ENCODE measurements at places on chromosomes 1 and 21.

DNA sequence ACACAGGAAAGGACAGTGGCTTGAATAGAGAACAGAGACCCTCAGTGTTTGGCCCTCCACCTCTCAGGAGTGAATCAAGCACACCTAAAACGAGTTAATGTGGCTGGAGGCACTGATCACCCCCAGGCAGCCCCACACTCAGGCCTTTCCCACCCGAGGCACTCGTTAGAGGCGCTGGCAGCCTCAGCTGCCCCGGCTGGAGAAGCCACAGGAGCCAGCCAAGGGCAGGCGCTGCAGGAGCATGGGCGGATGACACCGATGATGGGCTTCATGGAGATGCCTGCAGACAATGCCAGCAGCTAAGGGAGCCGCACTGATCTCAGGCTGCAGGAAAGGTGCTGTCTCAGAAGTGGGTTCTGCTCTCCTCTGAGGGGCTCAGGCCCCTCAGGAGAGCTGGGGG is 24.1 kb upstream of the ABCG1 start:
- no peak for DNase-seq

GRCh38 chr1:228830185-228830953 is 95.1 kb downstream of the RHOU start:
- DNase-seq: no peak

GRCh38 chr1:179881642-179882252 is 338 bp upstream of the TOR1AIP1 start:
- no peak for DNase-seq

- DNase-seq: no peak
These were observed 244.8 kb upstream of the RGS18 start for GRCh38 chr1:191913260-191913977.

- no peak for DNase-seq
These were observed 21.6 kb upstream of the CCDC27 start for GRCh38 chr1:3730543-3731247.

- no peak for DNase-seq
These were observed 257.0 kb downstream of the SIPA1L2 start for GRCh38 chr1:232372841-232373440.

DNA sequence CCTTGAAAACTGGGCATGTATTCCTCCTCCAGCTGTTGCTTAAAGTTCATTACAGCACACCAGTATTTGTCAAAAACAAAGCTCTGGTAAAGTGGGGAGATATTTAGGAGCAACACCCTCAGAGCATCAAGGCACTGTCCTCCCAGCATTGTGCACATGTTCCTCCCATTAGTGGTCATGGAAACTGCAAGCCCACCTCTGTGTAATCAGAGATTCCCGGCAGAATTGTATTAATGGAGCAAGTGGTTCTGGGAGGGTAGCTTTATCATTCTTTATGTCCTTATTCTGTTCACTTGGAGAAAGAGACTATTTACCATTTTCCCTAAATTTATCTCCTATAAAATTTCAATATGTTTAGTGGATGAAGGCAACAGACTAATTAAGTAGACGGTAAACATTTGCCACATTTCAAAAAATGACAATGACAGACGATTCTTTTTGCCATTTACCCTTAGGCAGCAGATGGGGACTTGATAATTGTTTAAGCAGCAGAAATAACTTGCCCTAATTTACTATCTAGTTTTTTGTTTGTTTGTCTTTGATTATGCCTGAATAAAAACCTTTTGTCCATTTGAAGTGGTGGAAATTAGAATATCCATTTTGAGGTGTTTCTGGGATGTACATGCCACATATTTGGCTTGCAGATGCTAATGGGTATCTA is 289.6 kb upstream of the ST6GALNAC5 start:
- DNase-seq: no peak

GRCh38 chr1:54355931-54356679 is 50.1 kb downstream of the SSBP3 start:
- DNase-seq: no peak
